ENCODE measurements at places on chromosomes 4 and X.

GRCh38 chr4:1374706-1375045 is 27.7 kb downstream of the UVSSA start:
- no peak for DNase-seq

- DNase-seq: no peak
Measured at GRCh38 chrX:65883556-65883955, 156.3 kb downstream of the VSIG4 start.

GRCh38 chrX:129786210-129786651 is 6.5 kb downstream of the SASH3 start:
- no peak for DNase-seq

- DNase-seq: no peak
Measured at GRCh38 chr4:26215725-26216124, 105.1 kb upstream of the RBPJ start.

- no peak for DNase-seq
Measured at GRCh38 chr4:1872870-1873269, 1.7 kb downstream of the NSD2 start.

GRCh38 chr4:170868170-170868569 is 778.4 kb upstream of the AADAT start:
- no peak for DNase-seq

GRCh38 chr4:180636696-180637404 is 1606.4 kb upstream of the TENM3 start:
- DNase-seq: no peak

DNA sequence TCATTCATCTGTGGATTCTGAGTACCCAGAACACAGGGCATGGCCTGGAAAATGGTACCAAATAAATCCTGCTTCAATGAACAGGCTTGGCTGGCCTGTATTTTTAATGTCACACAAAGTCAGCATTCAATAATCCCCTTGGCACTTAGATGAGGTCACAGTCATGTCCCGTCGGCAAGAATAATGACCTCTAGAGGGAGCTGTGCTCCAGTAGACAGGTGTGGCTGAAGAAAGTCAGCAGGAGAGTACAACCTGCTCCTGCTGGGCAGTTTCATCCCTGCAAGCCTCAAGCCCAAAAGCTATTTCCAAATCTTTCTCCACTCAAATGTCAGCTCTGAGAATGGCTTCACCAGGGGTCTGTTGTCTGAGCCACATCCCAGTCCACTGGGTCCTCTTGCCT is 404.0 kb upstream of the F9 start:
- DNase-seq: no peak

GRCh38 chr4:123599920-123600810 is 203.6 kb downstream of the SPRY1 start:
- peak; percentile 21 for DNase-seq

GRCh38 chr4:165612936-165613335 is 234.1 kb downstream of the CPE start:
- DNase-seq: peak; percentile 25

GRCh38 chrX:12657881-12658280 is 133.3 kb upstream of the PRPS2 start:
- DNase-seq: no peak

DNA sequence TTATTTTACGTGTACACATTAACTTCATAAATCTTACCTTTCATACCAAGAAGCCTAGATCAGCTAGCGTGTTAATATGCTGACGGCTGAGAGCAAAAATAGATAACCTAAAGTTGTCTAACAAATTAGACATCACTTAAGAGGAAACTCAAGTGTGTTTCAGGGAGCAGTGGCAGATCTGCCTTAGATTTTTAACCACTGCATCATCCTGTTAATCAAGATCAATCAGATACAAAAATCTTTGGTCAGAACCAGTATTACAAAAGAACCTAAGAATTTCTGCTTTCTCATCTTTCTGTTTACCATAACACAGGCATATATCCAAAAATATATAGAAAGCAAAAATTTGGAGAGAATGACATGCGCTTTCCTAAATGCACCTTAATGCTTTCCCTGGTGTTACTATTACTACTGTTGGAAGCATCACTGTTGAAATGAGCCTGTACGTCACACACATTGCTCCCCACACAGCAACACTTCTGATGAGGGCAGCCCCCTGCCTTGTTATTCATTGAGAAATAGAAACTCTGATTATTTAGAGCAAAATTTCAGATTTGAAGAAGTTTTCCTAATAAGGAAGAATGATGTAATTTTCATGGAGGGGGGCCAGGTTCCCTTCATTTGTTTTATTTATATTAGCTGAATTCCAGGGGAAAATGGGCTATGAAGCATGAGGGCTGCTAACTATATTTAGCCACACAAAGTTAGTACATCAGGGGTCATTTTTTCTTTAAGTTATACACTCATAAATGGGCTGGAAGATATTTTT is 152.3 kb downstream of the CBR4 start:
- DNase-seq: no peak

- no peak for DNase-seq
Measured at GRCh38 chrX:68647156-68647957, at the start of gene STARD8. STARD8 (plus strand) TSS chrX:68647666; CDS start chrX:68647883, 217 bp downstream.

Measured in NCI-H2081 (cell line).